ENCODE measurements at places on chromosomes 6 and 20.

DNA sequence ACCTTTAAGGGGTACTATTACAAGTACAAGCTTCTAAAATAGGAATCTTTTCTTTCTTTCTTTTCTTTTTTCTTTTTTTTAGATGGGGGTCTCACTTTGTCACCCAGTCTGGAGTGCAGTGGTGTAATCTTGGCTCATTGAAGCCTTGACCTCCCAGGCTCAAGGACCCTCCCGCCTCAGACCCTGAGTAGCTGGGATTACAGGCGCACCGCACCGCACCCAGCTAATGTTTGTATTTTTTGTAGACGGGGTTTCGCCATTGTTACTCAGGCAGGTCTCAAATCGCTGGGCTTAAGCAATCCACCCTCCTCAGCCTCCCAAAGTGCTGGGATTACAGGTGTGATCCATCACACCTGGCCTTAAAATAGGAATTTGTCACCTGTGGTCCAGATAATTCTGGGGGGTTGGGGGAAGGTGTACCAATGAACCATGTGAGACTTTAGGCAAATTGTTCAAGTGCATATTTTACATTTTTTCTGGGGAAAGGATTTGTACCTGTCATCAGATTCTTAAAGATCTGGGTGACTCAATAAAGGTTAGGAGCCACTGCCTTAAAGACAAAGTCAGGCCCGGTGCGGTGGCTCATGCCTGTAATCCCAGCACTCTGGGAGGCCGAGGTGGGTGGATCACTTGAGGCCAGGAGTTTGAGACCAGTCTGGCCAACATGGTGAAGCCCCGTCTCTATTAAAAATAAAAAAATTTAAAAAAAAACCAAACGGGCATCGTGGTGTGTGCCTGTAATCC lies 19.7 kb upstream of the SYNJ2 start:
- DNase-seq = no peak

DNA sequence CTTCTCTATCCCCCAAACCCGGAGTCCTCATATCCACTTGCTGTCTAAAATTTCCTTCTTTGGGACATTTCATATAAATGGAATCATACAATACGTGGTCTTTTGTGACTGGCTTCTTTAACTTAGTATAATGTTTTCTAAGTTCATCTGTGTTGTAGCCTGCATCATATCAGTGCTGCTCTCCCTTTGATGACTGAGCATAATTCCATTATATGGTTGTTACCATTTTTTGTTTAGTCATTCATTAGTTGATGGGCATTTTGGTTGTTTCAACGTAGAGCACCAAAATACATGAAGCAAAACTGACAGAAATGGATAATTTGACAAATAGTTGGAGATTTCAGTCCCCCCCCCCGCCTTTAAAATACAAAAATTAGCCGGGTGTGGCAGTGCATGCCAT lies 71.5 kb downstream of the ZFAND3 start:
- DNase-seq = no peak

GRCh38 chr6:16292942-16293341 lies 54.6 kb downstream of the GMPR start:
- DNase-seq = no peak

DNA sequence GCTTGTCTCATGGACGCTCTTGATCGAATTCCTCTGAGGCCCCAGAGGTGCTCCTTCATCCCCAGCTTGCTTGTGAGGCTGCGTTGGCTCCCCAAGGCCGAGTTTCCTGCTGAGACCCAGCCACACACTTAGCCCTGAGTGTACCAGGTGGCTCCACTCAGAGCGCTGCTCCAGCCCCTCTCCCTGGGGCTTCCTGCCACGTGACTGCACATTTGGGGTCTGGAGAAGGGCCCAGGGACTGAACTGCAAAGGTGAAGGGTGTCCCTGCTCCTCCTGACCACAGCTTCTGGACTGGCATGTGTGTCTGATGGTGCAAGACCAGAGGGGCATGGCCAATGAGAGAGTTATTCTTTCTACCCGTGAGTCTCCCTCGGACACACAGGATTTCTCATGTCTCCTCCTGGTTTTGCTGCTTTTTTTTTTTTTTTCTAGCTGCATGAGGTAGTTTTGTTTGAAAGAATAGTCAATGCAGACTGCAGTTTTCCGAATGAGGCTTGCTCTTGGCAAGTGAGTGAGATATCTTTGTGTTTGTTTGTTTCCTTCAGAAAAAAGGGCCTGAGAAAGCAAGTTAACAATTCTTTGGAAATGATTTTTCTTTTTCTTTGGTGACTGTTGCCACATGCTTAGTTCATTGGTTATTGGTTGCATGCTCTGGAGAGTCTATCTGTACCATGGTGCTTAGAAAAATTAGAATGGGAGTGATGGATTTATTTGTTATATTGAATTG lies 3.1 kb upstream of the ZNF831 start:
- no peak for DNase-seq

DNA sequence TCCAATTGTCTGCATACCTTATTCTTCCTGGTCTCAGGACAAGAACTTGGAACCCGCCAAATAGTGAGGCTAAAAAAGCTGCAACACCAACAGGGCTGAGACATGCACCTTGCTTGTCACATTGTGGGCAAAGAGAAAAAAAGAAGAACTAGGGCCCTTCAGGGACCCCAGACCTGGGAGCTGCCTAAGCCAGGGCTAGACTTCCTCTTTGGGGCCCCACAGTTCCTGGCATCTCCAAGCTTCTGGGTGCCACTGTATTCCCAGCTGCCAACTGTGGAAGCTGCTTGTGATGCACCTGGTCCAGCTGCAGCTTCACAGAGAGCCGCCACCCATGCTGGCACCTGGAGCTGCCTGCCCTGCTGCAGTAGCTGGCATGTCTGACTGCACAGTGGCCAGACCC lies 370.6 kb downstream of the CD83 start:
- DNase-seq = no peak

- DNase-seq = no peak
Observed at GRCh38 chr20:37251825-37252477, 9.7 kb downstream of the GHRH start.

- no peak for DNase-seq
Observed at GRCh38 chr20:2984956-2985661, 58.3 kb upstream of the GNRH2 start.

DNA sequence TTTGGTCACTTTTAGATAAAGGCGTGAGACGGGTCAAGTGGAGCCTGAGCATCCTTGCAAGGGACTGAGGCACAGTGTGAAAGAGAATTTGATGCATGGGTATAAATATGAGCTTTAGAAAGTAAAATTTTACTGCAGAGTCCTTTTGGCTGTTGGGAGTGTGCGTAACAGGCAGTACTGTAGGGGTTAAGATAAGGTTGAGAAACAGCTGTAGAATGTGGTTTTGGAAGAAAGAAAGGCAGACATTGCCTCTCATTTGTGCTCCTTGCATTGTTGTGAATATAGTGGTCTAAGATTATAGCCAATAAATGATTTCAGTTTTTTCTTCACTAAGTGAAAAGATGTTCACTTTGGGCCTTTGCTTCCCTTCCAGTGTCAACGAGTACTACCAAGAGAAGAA lies 73.0 kb downstream of the RREB1 start:
- no peak for DNase-seq
